Upper lobe of right lung (tissue), 1 donor: ENCODE measurements at places on chromosomes 16 and 17.

DNA sequence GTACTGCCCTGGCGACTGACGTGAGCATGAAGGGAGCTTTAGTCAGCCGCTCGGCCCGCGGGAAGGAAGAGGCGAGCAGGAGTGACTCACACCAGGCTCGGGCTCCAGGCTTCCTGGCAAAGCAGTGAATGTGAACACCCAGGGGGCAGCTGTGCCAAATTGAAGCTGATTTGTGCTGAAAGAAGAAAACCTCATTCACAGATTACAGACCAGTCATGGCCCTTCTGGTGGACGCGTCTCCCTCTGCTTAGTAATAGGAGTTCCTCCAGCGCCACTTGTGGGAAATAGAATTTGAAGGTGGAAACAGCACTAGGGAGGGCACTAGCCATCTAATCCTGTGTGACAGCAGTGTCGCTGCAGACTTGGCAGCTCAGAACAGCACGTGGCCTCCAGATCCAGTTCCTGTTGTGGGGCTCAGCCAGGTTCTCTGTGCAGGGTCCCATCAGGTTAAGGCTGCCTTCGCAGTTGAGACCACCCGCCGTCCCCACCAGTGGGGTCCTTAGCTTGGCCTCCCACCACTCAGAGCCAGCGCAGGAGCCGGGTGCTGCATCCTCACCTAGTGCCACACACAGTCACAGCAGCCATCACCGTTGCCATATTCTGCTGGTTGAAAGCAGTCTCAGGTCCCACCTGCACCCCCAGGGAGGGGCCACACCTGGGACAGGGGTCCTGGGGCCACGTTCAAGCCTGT lies 164.5 kb upstream of the CHMP6 start:
- peak; percentile 63 for DNase-seq

- peak; percentile 65 for DNase-seq
Measured at GRCh38 chr17:41308251-41308917, 725 bp downstream of the KRTAP16-1 start.

GRCh38 chr17:49789243-49789578 lies 730 bp downstream of the KAT7 start:
- no peak for DNase-seq

DNA sequence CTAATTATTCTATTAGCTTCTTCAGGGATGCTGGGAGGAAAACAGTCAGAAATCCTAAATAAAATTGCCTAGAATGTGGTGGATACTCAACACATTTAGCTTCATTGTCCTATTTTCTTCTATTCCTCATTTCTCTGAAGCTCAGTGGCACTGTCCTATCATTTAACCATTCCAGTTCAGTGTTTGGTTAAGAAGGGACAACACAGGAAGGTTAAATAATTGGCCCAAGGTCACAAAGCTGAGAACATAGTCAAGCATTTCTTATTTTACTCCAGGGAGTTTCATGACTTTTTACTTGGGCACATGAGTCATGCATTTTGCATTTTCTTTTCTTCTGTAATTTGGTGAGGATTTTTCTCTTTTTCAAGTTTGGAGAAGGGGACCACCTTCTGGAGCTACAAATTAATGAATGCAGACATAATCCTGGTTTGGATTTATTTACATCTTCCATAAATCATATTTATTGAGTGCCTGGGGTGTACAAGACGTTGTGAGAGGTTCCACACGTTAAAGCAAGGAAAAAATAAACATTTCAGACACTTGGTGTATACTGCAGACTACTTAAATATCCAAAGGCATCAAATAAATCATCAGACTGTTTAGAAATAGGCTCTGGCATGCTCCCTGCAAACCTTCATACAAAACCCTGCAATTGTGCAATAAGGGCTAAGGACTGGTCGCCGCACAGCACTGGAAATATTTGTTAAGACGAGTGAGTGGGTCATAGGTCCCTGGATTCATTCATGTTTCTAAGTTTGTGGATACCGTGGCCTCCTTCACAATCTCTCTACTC lies 263.9 kb downstream of the MAF start:
- no peak for DNase-seq

DNA sequence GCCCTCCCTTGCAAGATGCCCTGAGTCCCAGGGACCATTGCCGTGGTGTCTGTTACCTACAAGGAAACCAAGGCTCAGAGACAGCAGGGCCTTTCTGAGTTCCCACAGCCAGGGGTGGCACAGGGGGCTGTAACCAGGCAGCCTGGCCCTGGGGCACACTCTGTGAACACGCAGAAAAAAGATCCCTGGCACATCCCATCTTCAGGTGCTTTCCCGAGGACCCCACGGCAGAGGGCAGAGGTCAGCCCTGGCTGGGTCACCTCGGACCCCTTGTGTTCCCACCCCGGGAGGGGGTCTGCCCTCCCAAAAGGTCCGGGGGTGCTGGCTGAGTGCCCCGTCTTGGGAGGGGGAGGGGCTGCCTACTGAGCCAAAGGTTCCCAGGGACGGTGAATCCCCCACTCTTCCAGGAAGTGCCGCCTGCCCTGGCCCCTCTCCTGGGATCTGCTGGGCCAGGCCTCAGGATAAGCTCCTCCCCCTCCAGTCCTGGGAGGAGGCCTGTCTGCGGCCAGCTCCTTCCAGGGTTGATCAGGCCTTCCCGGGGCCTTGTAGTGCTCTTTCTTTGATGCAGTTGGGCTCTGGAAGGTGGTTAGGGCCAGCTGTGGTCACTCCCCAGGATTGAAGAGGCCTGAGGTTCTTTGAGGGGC lies 8.1 kb downstream of the GLIS2 start:
- peak; percentile 81 for DNase-seq

- no peak for DNase-seq
Measured at GRCh38 chr17:7191571-7192270, 12.6 kb upstream of the ASGR1 start.

GRCh38 chr17:8362651-8363332 lies 13.7 kb downstream of the KRABD2 start:
- DNase-seq = no peak

DNA sequence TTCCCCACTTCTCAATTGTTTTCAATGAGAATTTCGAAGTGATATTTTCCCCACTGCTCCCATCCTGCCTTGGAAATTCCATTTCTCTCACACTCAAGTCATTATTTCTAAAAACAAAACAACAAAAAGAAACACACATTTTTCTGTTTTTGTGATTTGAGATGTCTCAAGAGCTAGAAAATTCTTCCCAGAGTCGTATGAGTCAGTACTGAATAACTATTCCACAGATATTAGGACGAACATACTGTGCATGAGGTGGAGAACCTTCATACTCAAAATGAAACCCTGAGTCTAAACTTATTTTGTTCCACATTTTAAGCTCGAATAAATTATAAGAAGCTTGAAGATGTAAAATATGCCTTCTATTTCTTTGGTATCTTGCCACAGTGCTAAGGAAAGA lies 204.6 kb downstream of the SLC39A11 start:
- DNase-seq = no peak
